CD4-positive, CD25-positive, alpha-beta regulatory T cell (primary cell): ENCODE measurements at places on chromosomes 12 and 14. TPM values are rescaled to one million over a fixed set of nuclear protein-coding genes. Genes with fewer than 3 reads are reported as not detected.

The SCNN1A gene
- 0.23 TPM for polyA plus RNA-seq

The FOXG1 gene
- polyA plus RNA-seq, result not detected

The LRTM2 gene
- not detected for polyA plus RNA-seq

The APOF gene
- not detected for polyA plus RNA-seq

The TAS2R30 gene
- not detected for polyA plus RNA-seq

The GPR68 gene
- polyA plus RNA-seq, result 19.1 TPM

The RASAL1 gene
- not detected for polyA plus RNA-seq

The C12orf54 gene
- polyA plus RNA-seq, result not detected

The WNT1 gene
- polyA plus RNA-seq, result not detected

The TAS2R19 gene
- polyA plus RNA-seq, result not detected

The MAP3K9 gene
- 1.1 TPM for polyA plus RNA-seq

The RD3L gene
- polyA plus RNA-seq, result not detected

The GXYLT1 gene
- polyA plus RNA-seq, result 5.2 TPM

The RNF212B gene
- not detected for polyA plus RNA-seq

The PLEKHG7 gene
- 0.10 TPM for polyA plus RNA-seq

The TMBIM4 gene
- 374 TPM for polyA plus RNA-seq

The DERA gene
- 45.5 TPM for polyA plus RNA-seq

The CBLN3 gene
- polyA plus RNA-seq, result 0.32 TPM

The RBP5 gene
- not detected for polyA plus RNA-seq

The ERO1A gene
- 48.3 TPM for polyA plus RNA-seq

The LBHD2 gene
- polyA plus RNA-seq, result not detected

The PLA2G1B gene
- not detected for polyA plus RNA-seq

The SLC25A21 gene
- polyA plus RNA-seq, result not detected

The PRH1 gene
- polyA plus RNA-seq, result 10.3 TPM

The KRT1 gene
- polyA plus RNA-seq, result 3.3 TPM

The UTP20 gene
- 6.4 TPM for polyA plus RNA-seq

The CLEC7A gene
- not detected for polyA plus RNA-seq

The PLEKHA5 gene
- 2.9 TPM for polyA plus RNA-seq

The CD69 gene
- 259 TPM for polyA plus RNA-seq

The AQP2 gene
- polyA plus RNA-seq, result not detected

The CLEC2A gene
- not detected for polyA plus RNA-seq

The LIN7A gene
- polyA plus RNA-seq, result 0.05 TPM

The FAM90A1 gene
- 0.11 TPM for polyA plus RNA-seq

The ADCY4 gene
- polyA plus RNA-seq, result 0.32 TPM

The LPAR5 gene
- 17.3 TPM for polyA plus RNA-seq

The NANOG gene
- polyA plus RNA-seq, result not detected

The PTPRO gene
- polyA plus RNA-seq, result 2.1 TPM

The METTL17 gene
- polyA plus RNA-seq, result 52.2 TPM

The PRKD1 gene
- polyA plus RNA-seq, result not detected

The CDCA3 gene
- 2.3 TPM for polyA plus RNA-seq

The SLCO1B3 gene
- polyA plus RNA-seq, result not detected

The PKP2 gene
- polyA plus RNA-seq, result 0.05 TPM

The CLEC4A gene
- 1.2 TPM for polyA plus RNA-seq

The VDR gene
- polyA plus RNA-seq, result 1.6 TPM

The TMEM253 gene
- not detected for polyA plus RNA-seq

The OR6C3 gene
- not detected for polyA plus RNA-seq

The AQP5 gene
- polyA plus RNA-seq, result not detected

The LRRC23 gene
- polyA plus RNA-seq, result 2.2 TPM

The DEPDC4 gene
- polyA plus RNA-seq, result 0.31 TPM
